ENCODE measurements at places on chromosomes 4 and X. TPM values are rescaled to one million over a fixed set of nuclear protein-coding genes. Genes with fewer than 3 reads are reported as not detected.

The EVC2 gene
- total RNA-seq, result 2.3 TPM

The MAGEE2 gene
- total RNA-seq, result not detected

The NPY5R gene
- not detected for total RNA-seq

The DUSP9 gene
- 1.8 TPM for total RNA-seq

The EMCN gene
- total RNA-seq, result not detected
